Renal cortical epithelial cell (primary cell): ENCODE measurements at places on chromosomes 11 and 22.

GRCh38 chr22:47307822-47308221 lies 545.4 kb downstream of the TBC1D22A start:
- no peak for DNase-seq

GRCh38 chr11:18632841-18633240 lies 1.3 kb downstream of the SPTY2D1 start:
- no peak for DNase-seq

GRCh38 chr11:130209954-130210854 lies 50.6 kb downstream of the ST14 start:
- DNase-seq: no peak

DNA sequence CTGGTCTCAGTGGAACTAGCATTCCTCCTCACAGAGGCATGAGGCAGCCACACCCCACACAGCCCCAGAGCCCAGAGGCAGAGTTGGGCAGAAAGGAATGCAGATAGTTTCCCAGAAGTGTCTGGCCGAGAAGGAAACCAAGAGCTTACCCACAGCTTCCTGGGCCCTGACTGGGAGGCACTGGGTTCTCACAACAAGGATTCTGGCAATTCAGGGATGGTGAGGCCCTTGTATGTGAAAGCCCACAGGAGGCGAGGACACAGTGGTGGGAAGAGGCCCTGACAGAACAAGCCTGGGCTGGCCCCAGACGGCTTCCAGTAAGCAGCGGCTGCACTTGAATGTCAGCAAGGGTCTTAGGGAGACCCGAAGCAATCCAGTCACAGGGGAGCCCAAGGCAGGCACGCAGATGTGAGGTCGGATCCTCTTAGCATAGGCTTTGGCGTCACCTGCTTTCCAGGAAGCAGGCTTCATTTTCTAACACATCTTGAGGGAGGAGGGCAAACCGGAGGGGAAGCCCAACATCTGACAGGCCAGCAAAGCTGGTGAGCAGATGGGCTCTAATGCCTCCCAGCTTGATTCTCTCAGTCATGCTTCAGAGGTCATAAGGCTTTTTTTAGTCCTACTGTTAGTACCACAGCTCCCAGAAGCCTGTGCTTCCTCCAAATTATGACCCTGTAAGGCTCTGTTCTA lies 78.3 kb upstream of the AKIP1 start:
- DNase-seq: peak; percentile 87

- no peak for DNase-seq
These were observed 30.1 kb downstream of the ARHGAP8 start for GRCh38 chr22:44782363-44782963.

GRCh38 chr11:121581607-121582006 lies 128.8 kb upstream of the SORL1-AS1 start:
- DNase-seq: no peak

GRCh38 chr11:19658344-19658743 lies 54.3 kb upstream of the NAV2 start:
- DNase-seq: peak; percentile 16

- DNase-seq: peak; percentile 9
These were observed 38.3 kb upstream of the GNB1L start for GRCh38 chr22:19892925-19893324.

DNA sequence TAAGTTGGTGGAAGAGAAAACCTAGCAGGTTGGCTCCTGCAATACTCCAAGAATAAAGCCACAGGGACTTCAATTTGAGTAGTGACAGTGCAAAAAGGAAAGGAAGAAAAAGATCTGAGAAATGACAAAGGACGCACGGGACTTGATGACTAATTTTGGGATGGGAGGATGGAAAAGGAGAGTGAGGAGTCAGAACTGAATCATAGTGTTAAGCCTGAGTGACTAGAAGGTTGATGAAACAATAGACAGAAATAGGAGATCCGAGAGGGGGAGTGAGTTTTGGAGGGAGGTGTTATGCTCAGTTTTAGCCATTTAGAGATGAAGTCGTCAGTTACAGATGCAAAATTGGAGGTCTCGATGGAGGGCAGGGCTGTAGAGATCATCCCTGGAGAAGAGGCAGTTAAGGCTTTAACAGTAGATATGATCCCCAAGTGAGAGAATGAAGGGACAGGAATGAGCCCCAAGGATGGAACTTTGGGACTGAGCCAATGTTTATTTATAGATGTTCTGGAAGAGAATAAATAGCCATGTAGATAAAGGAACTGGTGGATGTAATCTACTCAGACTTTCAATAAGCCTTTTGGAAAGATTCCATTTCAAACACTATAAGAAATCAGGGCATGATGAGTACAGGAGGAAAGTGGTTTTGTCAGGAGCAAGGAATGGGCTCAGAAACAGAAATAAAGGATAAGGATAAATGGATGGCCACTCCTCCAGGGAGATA lies 108.9 kb upstream of the NCAM1 start:
- peak; percentile 51 for DNase-seq

- no peak for DNase-seq
These were observed 10.1 kb downstream of the TEAD1 start for GRCh38 chr11:12684315-12684714.

- DNase-seq: no peak
These were observed 47.0 kb downstream of the IGLL5 start for GRCh38 chr22:22934543-22935055.

DNA sequence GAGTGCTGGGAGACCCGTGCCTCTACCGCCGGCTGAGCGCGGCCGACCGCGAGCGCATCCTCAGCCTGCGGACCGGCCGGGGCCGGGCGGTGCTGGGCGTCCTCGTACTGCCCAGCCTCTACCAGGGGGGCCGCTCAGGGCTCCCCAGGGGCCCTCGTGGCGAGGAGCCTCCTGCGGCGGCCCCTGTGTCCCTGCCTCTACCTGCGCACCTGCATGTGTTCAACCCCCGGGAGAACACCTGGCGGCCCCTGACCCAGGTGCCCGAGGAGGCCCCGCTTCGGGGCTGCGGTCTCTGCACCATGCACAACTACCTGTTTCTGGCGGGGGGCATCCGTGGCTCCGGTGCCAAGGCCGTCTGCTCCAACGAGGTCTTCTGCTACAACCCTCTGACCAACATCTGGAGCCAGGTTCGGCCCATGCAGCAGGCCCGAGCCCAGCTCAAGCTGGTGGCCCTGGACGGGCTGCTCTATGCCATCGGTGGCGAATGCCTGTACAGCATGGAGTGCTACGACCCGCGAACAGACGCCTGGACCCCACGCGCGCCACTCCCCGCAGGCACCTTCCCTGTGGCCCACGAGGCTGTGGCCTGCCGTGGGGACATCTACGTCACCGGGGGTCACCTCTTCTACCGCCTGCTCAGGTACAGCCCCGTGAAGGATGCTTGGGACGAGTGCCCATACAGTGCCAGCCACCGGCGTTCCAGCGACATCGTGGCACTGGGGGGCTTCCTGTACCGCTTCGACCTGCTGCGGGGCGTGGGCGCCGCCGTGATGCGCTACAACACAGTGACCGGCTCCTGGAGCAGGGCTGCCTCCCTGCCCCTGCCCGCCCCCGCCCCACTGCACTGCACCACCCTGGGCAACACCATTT lies 3.5 kb downstream of the KLHDC7B start:
- DNase-seq: no peak

DNA sequence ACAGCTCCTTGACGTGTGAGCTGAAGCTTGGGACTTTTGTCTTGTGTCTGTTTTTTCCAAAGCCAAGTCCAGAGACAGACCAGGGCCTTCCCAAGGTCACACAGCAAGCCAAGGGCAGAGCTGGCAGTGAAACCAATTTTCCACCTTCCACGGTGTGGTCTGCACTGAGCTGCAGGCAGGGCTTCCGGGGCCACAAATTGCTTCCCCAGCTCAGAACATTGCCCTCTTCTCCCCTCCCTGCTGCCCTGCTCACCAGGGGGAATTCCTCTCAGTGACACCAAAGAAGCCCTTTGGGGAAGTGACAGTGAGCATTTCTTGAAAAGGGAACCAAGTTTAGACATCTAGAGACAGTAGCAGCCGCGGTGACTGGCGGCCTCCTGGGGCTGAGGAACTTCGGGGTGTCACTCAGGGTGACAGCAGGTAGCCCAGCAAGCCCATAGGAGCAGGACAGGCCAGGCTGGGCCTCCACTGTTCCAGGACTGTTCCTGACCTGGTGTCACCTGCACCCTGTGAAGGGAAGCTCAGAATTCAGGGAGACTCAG lies 9.2 kb downstream of the FXYD2 start:
- DNase-seq: no peak

DNA sequence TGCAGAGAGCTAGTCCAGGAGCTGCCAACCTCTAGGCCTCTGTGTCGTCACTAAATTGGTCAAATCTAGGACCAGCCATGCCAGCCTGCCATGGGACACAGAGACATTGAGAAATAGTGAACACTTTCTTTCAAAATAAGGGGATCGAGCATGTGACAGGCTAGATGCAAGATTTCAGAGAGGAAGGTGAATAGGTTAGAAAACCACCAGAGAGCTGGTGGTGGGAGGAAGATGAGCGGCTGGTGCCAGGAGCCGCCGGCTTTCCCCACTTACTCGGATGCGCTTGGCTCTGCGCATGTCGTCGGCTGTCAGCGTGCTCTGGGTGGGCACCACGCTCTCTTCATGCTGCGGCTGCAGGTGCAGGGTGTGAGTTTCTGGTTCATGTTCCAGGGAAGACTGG lies 35.4 kb upstream of the NFRKB start:
- DNase-seq: no peak

DNA sequence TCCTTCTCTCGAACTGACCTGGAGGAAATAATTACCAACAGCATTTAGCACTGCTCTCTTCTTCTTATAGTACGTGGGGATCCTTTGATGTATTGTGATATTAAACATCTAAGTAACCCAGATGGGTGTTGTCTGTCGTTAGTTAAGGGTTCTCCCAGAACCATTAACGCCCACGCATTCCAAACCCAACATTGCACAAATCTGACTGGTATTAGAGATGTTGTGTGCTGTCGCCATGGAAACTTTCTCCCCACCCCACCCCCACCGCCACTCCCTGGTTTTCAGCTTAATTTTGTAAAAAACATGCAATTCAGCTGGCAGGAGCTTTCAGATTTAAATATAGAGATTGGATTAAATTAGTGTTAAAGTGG lies 1495.2 kb downstream of the TBC1D22A start:
- no peak for DNase-seq

- DNase-seq: no peak
These were observed 217.2 kb upstream of the CADM1 start for GRCh38 chr11:115721296-115721995.

DNA sequence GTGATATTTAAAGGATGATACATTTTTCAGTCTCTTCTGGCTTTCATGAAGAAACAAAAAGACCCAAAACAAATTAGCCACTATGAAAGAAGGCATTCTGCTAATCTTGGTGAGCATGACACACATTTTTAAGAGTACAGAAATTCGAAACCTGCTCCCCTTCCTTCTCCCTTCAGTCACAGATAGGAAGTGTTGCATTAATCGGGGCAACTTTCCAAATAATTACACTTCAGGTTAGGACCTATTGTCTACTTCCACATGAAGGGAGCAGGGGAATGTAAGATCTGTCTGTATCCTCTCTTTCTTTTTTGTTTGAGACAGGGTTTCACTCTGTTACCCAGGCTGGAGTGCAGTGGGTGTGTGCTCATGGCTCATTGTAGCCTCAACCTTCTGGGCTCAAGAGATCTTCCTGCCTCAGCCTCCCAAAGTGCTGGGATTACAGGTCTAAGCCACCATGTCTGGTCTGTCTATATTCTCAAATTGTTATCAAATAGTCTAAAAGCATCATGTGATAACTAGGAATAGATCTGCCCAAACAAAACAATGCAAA lies 45.8 kb downstream of the NCAM1 start:
- no peak for DNase-seq

DNA sequence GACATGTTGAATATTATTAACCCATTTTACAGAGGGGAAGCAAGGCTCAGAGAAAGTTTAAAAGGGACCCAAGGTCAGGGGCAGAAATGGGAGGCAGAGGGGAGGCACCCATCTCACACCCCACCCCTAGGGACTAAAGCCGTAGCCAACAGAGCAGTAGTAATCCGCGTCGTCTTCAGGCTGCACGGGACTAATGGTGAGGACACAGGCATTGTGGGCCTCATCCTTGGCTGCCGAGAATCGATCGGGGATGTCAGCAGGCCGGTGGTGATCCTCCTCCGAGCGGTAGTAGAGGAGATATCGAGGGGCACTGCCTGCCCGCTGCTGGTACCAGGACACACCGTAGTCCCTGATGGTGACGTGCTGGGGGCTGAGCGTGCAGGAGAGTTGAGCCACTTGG lies 1.5 kb downstream of the VPREB3 start:
- no peak for DNase-seq

DNA sequence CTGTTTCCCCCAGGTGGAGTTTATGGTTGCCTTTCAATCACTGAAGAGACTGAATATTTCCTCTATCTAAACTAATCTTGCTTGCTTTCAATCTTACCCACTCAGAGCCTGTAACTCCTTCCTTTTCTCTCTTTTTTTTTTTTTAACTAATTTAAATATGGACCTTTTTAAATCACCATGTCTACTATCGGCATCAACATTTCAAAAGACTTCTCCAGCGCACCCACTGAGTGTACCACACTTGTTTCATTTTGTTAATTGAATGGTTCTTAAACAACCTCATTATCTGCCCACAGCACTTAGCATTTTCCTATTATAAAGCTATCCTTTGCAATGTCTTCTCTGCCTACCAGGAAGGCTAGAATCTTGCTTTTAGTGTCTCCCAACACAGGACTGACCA lies 1212.5 kb downstream of the LRRC4C start:
- DNase-seq: no peak

DNA sequence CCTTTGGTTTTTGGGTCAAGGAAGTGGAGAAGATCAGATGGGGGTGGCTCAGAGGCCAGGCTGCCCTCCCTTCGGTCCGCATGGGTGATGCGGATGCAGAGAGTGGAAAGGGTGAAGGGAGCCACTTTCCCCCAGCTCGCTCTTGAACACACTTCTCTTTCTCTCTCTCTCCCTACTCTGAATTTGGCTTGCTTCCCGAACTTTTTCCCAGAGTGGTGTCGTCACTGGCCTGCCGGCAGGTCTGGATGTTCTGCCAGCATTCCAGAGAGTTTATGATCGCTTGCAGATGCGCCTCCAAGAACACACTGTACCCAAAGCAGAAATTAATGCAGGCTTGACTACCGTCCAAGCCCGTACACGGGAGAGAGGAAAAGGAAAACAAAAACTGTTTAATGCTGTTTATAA lies 103.2 kb downstream of the ZBTB16 start:
- peak; percentile 99 for DNase-seq

DNA sequence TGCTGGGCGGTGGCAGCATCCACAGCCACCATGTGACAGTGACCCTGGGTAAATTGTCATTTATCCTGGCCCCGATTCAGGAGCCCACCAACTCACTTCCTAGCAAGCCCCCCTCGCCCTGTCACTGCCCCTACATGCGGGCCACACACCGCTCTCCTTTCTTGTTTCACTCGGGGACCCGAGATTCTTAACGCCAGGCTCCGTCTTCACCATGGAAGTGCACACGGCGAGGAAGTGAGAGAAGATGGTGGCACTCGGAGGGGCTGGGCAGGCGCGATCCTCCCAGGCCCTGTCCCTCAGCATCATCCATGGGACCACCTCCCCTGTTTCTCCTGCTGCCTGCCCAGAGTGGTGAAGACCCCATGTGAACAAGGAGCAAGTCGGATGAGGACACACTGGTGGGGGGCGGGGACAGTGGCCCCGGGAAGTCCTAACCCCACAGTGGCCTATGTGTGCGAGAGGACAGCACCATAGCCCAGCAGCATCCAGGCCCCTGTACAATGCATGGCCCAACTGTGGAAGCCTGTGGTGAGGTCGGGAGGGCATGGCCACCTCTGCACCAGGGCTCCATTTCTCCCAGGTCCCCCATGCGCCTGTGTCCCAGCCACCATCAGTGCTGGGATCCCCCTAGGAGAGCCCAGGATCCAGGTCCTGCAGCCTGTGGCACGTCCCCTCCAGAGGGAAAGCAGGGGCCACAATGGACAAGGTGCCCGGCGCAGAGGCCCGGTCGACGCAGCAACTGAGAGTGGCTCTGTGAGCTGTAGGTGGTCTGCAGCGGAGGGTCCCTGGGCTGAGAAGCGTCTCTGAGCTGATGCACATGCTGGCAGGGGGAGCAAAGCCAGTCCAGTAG lies 262.8 kb downstream of the BRD1 start:
- DNase-seq: no peak

- DNase-seq: no peak
These were observed 28.8 kb downstream of the SLN start for GRCh38 chr11:107683061-107683460.
